Activated CD4-positive, alpha-beta T cell treated with anti-CD3 and anti-CD28 coated beads, Interleukin-2, Interleukin-4, amounts not matched to agents 100 ng/mL and 50 ng/mL, durations not matched to agents 16 hours and 8 hours (primary cell): ENCODE measurements at places on chromosomes 7 and 10.

DNA sequence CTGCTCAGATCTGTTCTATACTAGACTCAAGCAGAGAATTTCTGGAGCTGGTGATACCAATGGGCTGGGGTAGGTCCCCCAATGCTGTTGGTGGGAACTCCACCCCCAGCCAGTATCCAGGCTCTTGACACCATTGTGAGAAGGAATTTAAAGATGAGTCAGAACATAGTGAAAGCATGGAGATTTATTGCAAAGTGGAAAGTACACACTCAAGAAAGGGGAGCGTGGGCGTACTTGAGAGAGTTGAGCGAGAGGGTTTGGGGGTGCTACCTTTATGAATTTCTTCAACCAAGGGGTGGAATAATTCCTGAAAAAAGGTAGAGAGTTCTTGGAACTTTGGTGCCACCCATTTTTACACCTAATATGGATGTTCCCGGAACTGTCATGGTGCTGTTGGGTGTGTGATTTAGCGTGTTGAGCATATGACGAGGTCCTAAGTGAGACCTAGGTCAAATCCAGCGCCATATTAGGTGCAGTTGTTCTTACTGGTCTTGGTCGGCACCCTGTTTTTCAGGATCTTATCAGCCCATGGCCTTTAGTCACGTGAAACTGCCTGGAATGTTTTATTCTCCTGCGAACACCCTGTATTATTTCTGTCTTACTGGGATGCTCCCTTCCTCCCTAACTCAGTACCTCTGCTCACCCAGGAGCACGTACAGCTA, 122.0 kb upstream of the AHR start:
- no peak for DNase-seq

- DNase-seq, result no peak
Measured at GRCh38 chr10:5710859-5711258, 26.2 kb downstream of the TASOR2 start.

GRCh38 chr7:23405240-23405618, 65.1 kb downstream of the IGF2BP3 start:
- DNase-seq, result no peak

DNA sequence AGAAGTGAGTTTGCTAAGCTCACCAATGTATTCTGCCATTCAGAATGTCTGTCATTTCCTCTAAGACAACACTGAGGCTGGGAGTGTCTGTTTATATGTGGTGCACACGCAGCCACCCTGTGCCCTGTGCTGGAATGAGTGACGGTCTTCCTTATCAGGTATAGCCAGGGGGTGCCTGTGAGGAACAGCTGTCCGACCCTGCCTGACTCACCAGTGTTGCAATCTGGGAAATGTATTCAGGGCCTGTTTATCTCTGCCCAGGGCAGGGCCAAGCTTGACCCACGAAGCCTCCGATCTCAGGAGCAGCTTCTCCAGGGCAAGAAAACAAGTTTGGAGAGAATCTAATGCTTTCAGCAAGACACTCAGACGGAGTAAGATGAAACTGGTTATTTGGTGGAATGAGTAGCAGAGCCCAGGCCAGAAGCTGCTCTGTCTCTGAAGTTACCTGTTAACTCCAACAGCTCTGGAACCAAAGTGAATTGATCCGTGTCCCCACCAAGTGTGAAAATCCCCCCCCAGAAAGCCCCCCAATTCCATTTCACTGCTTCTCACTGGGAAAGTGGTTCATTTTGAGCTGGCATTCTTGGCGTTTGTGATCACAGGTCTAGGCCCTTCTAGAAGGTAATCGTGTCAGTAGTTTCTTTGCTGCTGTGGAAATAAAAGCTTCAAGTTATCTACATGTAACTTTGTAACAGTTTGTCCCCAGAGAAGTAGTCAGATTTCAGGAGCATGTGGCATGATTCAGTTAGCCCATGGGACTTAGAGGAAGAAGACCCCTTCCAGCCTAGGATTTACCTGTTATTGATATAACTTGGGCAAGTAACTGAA, 6.1 kb upstream of the UBE2H start:
- no peak for DNase-seq

DNA sequence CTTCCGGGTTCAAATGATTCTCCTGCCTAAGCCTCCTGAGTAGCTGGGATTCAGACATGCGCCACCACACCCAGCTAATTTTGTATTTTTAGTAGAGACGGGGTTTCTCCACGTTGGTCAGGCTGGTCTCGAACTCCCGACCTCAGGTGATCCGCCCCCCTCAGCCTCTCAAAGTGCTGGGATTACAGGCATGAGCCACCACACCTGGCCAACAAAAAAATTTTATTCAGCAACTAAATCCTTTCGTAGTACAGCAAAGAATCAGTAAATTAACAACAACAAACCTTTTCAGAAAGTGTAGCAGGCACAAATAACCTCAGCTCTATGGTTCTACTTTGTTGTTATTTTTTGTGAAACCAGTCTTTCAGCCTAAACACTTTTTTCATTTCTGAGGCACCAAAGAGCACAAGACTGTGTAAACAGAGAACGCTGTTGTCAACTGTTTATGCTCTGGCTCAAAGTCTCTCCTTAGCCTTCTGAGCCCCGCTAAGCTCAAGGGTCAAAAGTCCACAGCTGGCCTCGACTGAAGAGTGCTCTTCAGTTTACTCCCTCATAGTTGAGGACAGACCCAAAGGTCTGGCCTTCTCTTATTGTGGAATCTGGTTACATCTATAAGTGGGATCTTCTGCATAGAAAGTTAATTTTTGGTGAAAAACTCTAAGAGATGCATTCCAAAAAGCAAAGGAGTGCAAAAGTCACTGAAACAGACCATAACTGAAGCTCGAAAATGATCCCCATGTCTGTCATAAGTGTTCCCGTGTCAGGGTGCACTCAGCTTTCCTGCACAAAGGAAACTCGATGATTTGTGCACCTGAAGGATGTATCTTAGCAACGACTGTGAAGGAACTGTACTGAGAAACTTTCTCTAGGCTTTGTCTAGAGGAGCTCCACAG, 24.6 kb upstream of the DDX50 start:
- DNase-seq, result no peak

DNA sequence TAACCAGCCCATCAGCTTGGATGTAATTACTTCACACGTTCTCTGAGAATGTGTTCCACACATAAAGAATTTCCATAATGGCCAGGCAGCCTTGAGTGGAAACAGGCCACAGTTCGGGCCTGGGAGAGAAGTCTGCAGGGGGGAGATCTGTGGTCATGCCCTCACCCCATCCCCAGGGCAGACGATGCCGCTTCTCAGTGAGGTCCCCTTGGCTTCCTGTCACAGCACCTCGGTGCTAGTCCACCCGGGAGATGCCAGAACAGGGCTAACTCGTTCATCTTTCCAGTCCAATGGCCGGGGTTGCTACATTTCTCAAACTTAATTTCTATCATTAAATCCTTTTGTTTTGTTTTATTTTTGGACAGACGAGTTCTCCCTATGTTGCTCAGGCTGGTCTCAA, 624.1 kb downstream of the PTPRN2 start:
- DNase-seq, result no peak

DNA sequence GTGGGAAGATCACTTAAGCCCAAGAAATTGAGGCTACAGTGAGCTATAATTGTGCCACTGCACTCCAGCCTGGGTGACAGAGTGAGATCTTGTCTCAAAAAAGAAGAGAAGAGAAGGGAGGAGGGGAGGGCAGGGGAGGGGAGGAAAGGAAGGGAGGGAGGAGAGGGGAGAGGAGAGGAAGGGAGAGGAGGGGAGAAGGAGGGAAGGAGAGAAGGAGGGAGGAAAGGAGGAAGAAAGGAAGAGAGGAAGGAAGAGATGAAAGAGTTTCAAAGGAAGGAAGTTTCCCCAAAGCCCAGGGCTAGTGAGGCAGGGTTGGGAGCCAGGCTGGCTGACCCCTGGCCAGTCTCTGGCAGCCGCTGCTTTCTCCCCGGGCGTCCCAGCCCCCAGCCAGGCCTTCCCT, 32.6 kb downstream of the EPHB4 start:
- DNase-seq, result no peak
